ENCODE measurements at places on chromosomes 7 and 10. TPM values are rescaled to one million over a fixed set of nuclear protein-coding genes. Genes with fewer than 3 reads are reported as not detected.

Gene IDI2
- not detected for total RNA-seq

Gene CFAP43
- total RNA-seq: 0.31 TPM

Gene AASS
- total RNA-seq: 32.0 TPM

Gene DPP6
- total RNA-seq: not detected

Gene CRHR2
- total RNA-seq: not detected

Gene GDF2
- total RNA-seq: not detected

Gene LGI1
- total RNA-seq: 0.12 TPM

Gene RBP3
- total RNA-seq: not detected

Measured in aortic smooth muscle cell (primary cell).